PC-3 (cell line): ENCODE measurements at places on chromosomes 4 and X. TPM values are rescaled to one million over a fixed set of nuclear protein-coding genes. Genes with fewer than 3 reads are reported as not detected.
A peak's percentile ranks its signal among the peaks of the same experiment; 100 is the strongest.

ARHGAP6 gene
- 2.1 and 2.8 TPM in 2 replicates for total RNA-seq

DNA sequence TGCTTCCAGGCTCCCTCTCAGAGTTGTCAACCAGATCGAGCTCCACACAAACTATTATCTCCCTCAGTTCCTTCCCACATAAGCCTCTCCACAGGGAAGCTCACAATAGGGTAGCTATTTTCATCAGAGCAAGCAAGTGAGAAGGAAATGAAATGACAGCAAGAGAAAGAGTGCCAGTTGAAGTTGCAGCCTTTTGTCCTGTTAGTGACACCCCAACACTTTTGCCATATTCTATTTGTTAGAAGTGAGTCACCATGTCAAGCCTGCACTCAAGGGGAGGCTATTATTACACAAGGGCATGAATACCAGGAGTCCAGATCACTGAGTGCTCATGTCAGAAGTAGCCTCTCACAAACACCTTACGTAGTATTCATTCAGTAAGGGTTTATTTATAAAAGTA is 266.3 kb upstream of the NOCT start:
- no peak for DNase-seq

DNA sequence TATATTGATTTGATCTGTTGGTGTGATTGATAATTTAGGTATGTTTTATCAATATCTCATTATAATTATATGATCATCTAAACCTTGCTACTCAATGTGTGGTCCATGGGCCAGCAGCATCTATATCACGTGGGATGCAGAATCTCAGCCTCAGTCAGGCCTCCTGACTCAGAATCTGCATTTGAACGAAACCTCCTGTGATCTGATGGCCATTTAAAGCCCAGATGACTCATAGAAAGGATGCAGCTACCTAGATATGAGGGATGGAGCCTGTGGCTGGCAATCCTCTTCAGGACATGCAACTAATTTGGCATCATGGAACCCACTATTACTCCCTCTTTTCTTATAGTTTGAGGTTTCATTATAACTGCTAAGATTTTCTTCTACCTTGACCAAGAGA is 11.3 kb upstream of the CHRNA9 start:
- peak; percentile 19 for DNase-seq

GRCh38 chrX:79708581-79708980 is 306.0 kb upstream of the TBX22 start:
- DNase-seq: no peak

MAGEC1 gene
- not detected in 2 replicates for total RNA-seq

- DNase-seq: no peak
Observed at GRCh38 chrX:132058975-132059374, 35.9 kb downstream of the STK26 start.

DNA sequence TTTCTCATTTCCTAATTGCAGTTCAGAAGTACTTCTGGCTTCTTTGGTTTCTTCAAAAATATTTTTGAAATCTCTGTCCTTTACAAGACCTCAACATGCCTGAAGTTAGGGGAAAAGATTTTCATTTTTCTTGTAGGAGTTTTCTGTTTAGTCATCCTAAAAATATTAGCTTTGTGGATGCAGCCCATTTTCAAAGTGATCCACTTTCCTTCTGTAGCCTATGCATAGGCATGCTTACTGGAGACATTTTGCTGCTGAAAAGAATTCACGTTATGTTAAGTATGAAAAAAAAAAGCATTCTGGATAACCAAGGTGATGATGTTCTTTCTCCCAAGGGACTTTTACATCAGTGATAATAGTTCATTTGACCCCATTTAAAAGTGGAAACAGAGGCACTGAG is 245.6 kb downstream of the THOC2 start:
- DNase-seq: no peak

DNA sequence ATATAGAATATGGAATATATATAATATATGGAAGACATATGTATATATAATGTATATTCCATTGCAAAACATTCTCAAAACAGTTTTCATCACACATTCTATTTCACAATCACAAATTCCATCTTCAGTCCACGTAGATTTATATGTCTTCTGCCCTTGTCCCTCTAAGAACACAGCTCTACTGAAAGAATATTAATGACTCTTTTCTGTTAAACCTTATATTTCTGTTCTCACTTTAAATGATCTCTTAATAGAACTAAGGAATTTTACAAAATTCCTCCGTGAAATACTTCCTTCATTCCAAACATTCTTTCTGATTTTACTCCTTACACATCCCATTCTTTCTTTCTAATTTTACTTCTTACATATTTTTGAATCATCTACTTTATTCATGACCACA is 1043.1 kb upstream of the PABPC4L start:
- DNase-seq: no peak

DNA sequence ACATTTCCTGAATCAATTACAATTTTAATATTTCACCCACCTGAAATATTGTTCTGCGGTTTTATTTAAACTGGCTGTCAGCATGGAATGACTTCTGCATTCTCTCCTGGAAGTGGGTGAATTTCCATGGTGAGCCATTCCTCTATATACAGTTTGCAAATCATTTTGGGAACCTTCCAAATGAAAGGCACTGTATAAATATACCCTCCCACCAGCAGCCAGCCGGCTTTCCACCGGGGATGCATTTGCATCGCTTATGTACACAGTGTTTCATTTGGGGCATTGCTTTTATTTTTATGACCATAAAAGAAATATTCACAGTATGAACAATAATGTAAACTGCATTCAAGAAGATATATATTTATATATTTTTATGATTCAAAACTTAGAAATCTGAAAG is 4.7 kb upstream of the IL1RAPL1 start:
- DNase-seq: peak; percentile 87

DNA sequence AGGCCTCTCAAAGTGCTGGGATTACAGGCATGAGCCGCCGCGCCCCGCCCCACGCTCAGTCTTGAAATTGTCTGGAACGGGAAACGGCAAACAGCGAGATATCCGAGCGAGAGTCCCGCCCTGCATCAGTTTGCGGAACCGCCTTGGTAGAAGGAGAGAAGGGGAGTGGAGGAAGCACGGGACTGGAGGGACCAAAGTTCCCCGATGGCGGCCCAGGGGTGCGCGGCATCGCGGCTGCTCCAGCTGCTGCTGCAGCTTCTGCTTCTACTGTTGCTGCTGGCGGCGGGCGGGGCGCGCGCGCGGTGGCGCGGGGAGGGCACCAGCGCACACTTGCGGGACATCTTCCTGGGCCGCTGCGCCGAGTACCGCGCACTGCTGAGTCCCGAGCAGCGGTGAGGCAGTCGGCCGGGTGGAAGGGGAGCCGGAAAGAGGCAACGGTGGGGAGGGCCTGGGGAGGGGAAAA is at the start of gene BST1:
Gene BST1, plus strand, starts transcription at position 125 of the 463 bp plus-strand sequence. Its CDS starts 80 bp downstream, at position 205.
- DNase-seq: no peak

DNA sequence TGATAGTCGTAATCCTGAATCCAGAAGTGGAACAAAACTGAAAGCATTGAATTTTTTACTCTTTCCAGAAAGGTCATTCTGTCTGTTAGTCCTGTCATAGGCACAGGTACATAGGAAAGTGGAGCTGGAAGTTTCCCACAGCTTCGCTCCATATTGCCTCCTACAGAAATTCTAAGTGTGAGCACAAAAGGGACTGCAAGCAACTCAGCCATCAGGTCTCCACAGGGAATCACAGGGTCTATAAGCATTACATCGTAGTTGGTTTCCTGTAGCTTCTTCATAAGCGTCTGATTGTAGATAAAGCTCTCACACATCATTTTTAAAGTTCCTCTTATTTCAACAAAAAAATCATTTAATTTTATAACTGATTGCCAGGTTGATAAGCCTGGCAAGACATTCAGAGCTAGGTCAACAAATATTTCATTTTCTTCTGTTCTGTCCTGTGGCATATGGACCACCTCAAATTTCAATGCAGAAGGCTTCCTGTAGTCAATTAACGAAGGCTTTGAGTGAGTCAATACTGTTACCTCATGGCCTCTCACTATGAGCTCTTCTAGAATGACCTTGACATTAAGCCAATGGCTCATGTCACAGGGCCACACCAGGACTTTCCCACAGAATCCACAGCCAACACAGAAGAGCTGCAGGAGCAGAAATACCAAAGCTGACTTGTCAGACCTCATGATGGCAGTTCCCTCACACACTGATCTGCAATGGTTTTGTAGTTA is at the start of gene UGT2A3:
Gene UGT2A3, minus strand, starts transcription at position 727 of the 728 bp plus-strand sequence. Its CDS starts 44 bp downstream, at position 683.
- no peak for DNase-seq

- no peak for DNase-seq
Observed at GRCh38 chr4:47194036-47194737, 162.8 kb downstream of the GABRB1 start.
